ENCODE measurements at places on chromosomes 3 and 15. TPM values are rescaled to one million over a fixed set of nuclear protein-coding genes. Genes with fewer than 3 reads are reported as not detected.

Gene PYGO1
- total RNA-seq: 21.3 TPM

Gene CHL1
- total RNA-seq: 9.1 TPM

Gene KNL1
- total RNA-seq: 9.7 TPM

Gene MORC1
- total RNA-seq: not detected

Gene GOLGA8T
- not detected for total RNA-seq

Gene PATL2
- 3.9 TPM for total RNA-seq

Gene NDN
- 13.4 TPM for total RNA-seq

Gene CCDC54
- total RNA-seq: not detected

Gene GP5
- total RNA-seq: not detected

Gene COLQ
- total RNA-seq: 1.5 TPM

Gene ATP11B
- total RNA-seq: 102 TPM

Gene SLC25A36
- 53.7 TPM for total RNA-seq

Gene MAP3K13
- total RNA-seq: 61.0 TPM

Gene CHST14
- total RNA-seq: 10.5 TPM

Gene DZIP3
- total RNA-seq: 7.8 TPM

Gene ESYT3
- 0.70 TPM for total RNA-seq

Gene DLEC1
- total RNA-seq: 0.73 TPM

Gene BOC
- total RNA-seq: 4.9 TPM

Gene SLC22A14
- 0.16 TPM for total RNA-seq

Gene HRG
- total RNA-seq: not detected

Gene PLAAT1
- 0.73 TPM for total RNA-seq

Gene SLC24A5
- not detected for total RNA-seq

Gene MEIS2
- total RNA-seq: 93.3 TPM

Gene PLA2G4E
- 0.27 TPM for total RNA-seq

Gene TTLL13
- 0.63 TPM for total RNA-seq

Gene CRYBG3
- 71.6 TPM for total RNA-seq

Gene RASSF1
- 10.9 TPM for total RNA-seq

Gene PIF1
- 5.0 TPM for total RNA-seq

Gene LNP1
- 1.7 TPM for total RNA-seq

Gene MYEF2
- 9.5 TPM for total RNA-seq

Gene RTP1
- total RNA-seq: not detected

Gene STAB1
- 187 TPM for total RNA-seq

Gene KBTBD12
- 3.1 TPM for total RNA-seq

Gene POPDC2
- total RNA-seq: 7.1 TPM

Gene CPNE9
- not detected for total RNA-seq

Gene MUC20
- total RNA-seq: 29.5 TPM

Gene TMEM45A
- total RNA-seq: 11.4 TPM

Gene EIF3J
- 61.8 TPM for total RNA-seq

Gene SCG3
- total RNA-seq: 3.3 TPM

Gene IL17RD
- total RNA-seq: 1.2 TPM

Gene ZNF662
- total RNA-seq: 14.4 TPM

Gene PEX5L
- total RNA-seq: 0.78 TPM

Gene CCDC39
- total RNA-seq: not detected

Gene DCUN1D1
- 37.5 TPM for total RNA-seq

Gene CCR2
- total RNA-seq: 2.2 TPM

Gene NMNAT3
- 10.7 TPM for total RNA-seq

Gene ZNF385D
- total RNA-seq: 2.8 TPM

Gene ATP8B4
- 4.7 TPM for total RNA-seq

Gene SERPINI2
- total RNA-seq: not detected

Gene GP9
- total RNA-seq: 0.90 TPM

Gene MNS1
- 1.2 TPM for total RNA-seq

Gene GOLGA6B
- total RNA-seq: not detected

Gene CLSTN2
- total RNA-seq: 0.90 TPM

Gene ASB14
- total RNA-seq: not detected

Gene TIMMDC1
- 95.3 TPM for total RNA-seq

Gene TRANK1
- 163 TPM for total RNA-seq

Gene CYP19A1
- 0.23 TPM for total RNA-seq
